Activated T-cell treated with anti-CD3 and anti-CD28 coated beads for 48 hours (primary cell): ENCODE measurements at places on chromosomes 16 and 17.

DNA sequence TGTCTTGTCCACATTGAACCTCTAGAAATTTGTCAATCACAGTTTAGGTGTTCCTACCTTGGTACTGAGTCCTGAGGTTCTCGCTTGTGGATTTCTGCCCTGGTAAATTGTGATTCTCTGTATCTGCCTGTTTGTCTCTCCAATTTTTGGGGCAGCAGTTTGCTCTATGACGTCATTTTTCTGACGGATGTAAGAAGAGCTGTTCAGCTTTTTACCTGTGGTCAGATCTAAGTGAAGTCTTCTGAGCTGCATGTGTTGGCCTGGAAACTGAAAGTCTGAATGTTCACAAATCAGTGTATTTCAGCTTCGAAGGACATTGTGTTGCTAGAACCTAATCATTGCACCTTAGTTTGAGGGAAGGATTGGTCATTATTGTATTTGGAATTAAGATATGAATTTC is 63.4 kb downstream of the BCAS3 start:
- DNase-seq: no peak

DNA sequence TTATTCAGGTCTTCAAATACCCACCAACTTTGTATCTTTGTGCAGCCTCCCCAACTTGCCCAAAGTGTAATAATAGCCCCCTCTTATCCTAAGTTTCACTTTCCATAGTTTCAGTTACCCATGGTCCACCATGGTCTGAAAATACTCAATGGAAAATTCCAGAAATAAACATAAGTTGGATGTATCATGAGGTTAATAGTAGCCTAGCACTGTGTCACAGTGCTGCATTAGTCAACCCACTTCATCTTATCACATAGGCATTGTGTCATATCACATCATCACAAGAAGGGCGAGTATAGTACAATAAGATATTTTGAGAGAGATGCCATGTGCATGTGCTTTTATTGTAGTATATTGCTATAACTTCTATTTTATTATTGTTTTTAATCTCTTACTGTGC is 21.9 kb downstream of the OMG start:
- no peak for DNase-seq

DNA sequence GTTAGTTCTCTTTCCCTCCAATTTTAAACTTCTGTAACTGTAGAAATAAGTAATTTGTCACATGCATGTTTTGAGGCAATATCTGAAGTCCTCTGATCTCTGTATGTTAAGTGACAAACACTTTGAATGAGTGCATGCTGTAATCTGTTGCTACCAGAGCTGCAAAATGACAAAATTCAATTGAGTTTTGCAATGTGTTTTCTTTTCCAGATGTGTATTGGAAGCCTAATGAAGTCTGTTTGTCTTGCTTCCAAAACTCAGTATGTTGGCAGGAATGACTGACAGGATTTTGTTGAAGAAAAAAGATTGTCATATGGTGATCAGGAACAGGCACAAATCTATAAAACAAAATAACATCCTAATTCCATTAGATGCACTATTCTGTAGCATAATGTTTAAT is 561.6 kb upstream of the CDH8 start:
- no peak for DNase-seq

GRCh38 chr17:77327181-77327565 is 186.4 kb downstream of the SEC14L1 start:
- DNase-seq: no peak

DNA sequence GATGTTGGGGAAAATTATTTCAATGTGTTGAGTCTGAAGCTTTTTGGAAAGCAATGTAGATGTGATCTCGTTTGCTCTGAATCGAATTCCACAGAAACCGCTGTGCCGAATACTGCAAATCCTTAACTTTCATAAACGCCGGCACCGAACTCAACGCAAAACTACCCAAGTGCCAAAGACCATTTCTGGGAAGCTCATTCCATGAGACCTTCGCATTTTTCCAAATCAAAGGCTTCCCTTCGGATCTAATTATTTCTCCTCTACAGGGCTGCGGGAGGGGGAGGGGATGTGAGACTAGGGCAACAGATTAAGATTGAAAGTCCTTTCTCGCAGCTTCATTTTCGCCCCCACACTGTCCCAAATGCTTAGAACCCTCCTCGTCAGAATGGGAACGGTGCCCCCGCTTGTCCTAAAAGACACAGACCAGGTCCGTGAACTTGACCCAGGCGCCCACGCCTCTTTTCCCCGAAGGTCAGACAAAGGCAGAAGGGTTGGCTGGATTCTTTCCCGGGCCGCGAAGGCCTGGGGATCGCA is 4.0 kb downstream of the PRAC1 start:
- no peak for DNase-seq

DNA sequence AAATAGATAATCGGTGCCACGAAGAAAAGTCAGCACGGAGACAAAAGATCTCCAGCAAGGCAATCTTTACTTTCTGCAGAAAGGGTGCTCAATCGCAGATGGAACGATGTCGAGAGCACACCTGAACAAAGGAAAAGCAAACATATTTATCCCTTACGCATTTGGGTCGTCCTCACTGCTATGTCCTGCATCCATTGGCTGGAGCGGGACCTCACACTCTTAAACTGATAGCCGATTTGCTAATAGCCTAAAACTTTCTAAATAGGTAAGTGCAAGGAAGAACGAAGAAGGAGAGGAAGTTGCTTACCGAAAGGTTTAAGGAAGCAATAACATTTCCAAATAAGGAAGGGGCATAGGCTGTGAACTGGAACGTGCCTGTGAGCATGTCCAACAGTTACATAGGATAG is 1.2 kb upstream of the AKAP10 start:
- no peak for DNase-seq

GRCh38 chr17:55454906-55455474 is 33.4 kb upstream of the MMD start:
- DNase-seq: no peak

GRCh38 chr16:49282690-49283375 is 1.2 kb upstream of the CBLN1 start:
- DNase-seq: no peak

GRCh38 chr17:82021107-82021899 is 1.4 kb downstream of the CENPX start:
- peak; percentile 44 for DNase-seq

DNA sequence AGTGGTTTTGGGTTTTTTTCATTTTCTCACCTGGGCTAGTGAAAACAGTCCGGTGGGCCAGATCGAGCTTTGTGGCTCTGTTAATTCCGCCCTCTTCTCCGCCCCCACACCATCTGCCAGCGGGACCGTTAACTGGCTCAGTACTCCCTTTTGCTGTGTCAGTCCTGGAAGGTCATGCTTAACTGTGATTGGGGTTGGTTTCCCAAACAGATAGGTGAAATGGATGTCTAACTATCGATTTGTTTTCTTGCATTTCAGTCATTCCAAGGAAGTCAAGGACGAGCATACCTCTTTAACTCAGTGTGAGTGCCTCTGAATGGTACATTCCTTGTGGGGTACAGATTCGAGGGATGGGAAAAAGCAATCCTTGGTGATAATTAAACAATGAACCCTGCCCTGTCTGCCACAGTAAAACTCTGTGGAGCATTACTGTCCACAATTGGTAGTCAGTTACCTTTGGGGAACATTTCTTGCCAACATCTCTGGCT is 56.7 kb downstream of the YPEL2 start:
- DNase-seq: no peak

DNA sequence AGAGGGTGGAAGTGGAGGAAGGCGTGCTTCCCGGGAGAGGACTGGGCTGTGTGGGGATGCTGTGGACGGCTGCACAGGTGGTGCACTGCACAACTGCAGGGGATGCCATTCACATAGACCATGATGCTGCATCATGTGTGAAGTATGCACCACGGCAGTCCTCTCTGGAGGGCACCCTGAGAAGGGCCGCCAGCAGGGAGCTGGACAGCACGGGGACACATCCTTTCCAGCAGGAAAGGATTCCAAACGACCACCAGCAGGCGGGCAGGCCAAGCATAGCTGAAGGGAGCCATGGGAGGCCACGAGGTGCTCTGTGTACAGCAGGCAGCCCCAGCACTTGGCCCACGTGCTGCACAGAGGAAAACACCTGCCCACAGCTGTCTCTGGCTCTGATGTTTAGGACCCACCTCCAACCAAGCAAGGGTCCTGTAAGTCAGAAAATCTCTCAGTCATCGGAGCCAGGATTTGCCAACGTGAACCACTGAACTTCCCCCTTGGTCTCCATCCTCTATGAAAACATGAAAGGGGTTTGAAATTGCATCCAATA is 10.1 kb downstream of the ACTG1 start:
- no peak for DNase-seq

DNA sequence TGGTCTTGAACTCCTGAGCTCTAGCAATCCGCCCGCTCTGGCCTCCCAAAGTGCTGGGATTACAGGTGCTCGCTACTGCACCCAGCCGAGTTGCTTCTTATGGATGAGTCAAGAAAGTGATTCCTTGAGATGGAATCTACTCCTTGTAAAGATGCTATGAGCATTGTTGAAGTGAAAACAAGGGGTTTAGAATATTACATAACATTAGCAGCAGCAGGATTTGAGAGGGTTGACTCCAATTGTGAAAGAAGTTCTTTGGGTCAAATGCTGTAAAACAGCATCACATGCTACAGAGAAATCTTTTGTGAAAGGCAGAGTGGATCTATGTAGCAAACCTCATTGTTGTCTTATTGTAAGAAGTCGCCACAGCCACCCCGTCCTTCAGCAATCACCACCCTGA is 72.7 kb downstream of the NT5M start:
- no peak for DNase-seq

- DNase-seq: no peak
Observed at GRCh38 chr16:68643227-68643626, 1.9 kb upstream of the CDH3 start.

DNA sequence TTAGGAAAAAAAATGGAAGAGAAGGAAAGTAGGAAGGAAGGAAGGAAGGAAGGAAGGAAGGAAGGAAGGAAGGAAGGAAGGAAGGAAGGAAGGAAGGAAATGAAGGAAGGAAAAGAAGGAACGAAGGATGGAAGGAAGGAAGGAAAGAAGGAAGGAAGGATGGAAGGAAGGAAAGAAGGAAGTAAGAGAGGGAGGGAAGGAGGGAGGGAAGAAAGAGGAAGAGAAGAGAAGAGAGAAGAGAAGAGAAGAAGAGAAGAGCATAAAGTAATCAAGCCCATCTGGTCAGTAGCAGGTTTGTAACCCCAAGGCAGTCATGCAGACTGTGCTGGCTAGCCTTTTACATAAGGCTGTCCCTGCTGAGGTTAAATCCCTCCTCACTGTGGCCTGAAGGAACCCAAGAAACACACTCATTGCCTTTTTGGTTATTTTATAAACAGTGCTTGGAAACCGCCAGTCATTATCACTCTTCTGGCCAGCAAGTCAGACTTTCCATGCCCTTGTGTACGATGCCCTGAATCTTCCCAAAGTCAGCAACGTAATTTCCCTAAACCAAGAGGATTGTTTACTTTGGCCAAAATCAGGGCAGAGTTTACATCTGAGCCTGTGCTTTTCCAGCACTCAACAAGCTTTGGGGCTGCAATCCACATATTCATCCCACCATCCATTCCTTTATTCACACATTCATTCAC is 409.6 kb upstream of the MAF start:
- no peak for DNase-seq

DNA sequence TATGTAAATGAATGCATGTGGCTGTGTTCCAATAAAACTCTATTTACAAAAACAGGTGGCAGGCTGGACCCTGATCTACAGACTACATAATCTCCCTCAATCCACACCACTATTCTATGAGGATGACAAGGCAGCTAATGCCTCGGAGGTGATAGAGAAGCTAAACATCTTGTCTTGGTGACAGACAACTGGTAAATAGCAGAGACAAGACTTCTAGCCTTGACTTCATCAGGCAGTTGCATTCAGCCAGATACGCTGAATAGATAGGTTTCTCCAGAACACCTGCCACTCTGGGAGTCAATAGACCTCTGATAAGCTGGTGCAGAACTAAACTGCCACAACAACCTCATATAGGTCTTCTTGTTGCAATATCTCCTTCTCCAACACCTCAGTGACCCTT is 3.3 kb downstream of the ATPAF2 start:
- DNase-seq: no peak

- DNase-seq: peak; percentile 41
Observed at GRCh38 chr17:48074322-48075081, 26.3 kb downstream of the NFE2L1 start.

GRCh38 chr16:2769100-2769529 is 8.0 kb downstream of the ELOB start:
- no peak for DNase-seq

GRCh38 chr17:5110816-5111215 is 862 bp downstream of the ZNF232 start:
- DNase-seq: no peak

DNA sequence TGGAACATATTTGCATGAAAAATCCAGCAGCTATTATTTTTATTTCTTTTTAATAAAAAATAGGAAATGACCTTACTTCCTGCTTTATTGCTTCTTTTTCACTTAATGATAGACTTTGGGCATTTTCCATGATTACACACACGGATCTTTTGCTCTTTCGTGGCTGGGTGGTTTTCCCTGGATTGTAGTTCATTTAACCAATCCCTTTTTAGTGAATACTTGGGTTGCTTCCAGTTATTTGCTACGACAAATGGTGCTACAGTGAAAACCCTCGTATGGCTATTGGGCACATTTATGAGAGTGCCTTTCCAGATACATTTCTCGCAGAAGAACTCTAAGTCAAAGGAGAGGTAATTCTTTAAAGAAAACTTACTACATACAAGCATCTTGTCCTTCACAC is 38.6 kb downstream of the FOXL1 start:
- DNase-seq: no peak

GRCh38 chr17:7034955-7035590 is 742 bp upstream of the SLC16A13 start:
- peak; percentile 21 for DNase-seq

DNA sequence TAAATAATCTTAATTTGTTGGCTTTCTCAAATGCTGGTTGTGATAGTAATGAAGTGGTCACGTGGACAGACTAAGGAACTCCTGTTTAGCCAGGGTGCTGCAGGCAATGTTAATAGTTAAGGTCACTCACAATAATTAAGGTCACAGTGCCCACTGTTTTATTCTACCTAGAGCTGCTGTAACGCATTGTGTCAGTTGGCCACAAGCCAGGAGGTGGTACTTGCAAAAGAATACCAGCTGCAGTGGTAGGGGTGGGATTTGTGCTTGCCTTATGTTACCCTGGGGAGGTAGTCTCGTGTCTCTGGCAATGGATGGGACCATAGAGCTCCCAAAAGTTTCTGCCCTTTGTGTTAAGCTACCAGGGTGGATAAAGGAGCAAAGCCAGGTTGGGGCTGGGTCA is 969.1 kb upstream of the CDH8 start:
- no peak for DNase-seq

DNA sequence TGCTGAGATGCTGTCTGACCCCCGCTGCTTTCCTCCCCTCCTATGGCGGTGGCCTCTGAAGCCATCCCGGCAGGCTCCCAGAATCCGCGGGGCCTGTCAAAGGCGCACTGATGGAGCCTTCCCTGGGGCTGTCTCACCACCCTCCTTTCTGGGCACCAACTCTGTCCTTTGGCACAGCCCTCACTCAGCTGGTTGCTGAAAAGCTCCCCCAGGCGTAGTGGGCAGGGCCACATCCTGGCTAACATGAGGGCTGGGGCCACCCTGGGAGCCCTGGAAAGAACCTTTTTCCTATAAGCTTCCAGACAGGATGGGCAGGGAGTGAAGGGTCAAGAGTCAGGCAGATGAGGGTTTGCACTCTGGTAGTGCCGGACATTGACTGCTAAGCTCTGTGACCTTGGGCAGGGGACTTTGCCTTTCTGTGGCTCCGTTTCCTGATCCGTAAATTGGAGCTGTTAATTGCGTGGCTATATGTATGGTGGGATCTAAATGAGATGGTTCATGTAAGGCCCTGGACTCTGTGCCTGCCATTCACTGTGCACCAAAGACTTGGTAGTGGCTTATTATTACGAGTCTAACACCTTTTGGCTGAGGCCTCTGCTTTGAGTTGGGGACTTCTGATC is 27.6 kb upstream of the LASP1NB start:
- DNase-seq: no peak
